ENCODE measurements at places on chromosomes 3 and 15. TPM values are rescaled to one million over a fixed set of nuclear protein-coding genes. Genes with fewer than 3 reads are reported as not detected.

DNA sequence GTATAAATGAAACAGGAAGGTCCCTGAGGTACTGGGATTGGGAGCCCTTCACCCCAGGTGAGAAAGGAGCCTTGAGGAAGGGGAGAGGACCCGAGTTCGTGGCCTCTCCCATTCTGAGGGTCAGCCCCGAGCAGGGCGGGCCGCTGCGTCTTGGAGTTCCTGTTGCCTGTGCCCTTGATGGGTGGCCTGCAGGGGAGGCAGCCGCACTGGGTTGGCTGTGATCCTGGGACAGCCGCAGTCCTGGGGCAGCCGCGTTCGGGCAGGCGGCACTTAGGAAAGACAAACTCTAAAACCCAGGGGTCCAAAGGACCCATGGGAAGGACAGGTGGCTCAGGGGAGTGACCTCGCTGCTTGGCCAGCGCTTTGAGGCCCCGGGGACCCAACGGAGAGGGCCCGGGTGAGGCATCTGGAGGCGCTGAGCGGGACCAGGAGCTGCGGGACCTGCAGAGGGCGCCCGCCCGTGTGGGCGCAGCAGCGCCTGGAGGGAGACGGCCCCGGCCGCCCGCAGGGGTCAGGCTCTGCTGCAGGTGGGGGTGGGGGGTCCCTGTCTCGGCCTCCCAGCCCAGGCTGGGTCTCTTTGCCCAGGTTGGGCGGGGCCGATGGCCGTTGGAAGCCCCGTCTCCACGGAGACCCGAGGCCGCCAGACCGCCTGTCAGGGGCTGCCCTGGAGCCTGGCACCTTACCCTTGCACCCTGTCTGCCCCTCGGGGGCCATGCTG is 65.1 kb downstream of the HMCES start:
- DNase-seq: no peak

GRCh38 chr3:125406070-125406469 is 30.9 kb upstream of the ZNF148 start:
- no peak for DNase-seq

DNA sequence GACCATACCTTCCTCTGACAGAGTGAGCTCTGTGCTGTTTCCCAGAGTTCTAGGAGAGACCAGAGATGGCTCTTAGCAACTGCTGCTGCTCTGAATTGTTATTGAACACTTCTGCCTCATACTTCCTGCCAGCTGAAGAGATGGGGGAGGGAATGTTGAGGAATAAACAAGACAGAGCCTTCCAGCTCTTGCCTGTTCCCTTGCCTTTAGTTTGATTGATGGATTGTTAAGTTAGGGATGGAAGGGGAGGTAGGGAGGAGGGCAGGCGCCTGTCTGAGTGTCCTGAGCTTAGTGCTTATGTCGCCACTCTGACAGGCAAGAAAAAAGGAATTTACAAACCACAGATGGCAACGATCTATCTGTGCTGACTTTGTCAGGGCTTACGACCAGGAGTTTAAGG is 42.8 kb downstream of the ZNF609 start:
- DNase-seq: no peak

DNA sequence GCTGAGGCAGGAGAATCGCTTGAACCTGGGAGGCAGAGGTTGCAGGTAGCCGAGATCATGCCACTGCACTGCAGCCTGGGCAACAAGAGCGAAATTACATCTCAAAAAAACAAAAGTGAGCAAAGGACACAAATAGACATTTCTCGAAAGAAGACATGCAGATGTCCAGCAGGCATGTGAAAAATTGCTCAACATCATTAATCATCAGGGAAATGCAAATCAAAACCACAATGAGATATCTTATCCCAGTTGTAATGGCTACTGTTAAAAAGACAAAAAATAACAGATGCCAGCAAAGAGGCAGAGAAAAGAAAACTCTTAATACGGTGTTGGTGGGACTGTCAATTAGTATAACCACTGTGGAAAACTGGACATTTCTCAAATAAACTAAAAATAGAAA is 20.9 kb downstream of the ASB7 start:
- DNase-seq: no peak

- no peak for DNase-seq
Measured at GRCh38 chr3:142046320-142047020, 102.9 kb downstream of the TFDP2 start.

DNA sequence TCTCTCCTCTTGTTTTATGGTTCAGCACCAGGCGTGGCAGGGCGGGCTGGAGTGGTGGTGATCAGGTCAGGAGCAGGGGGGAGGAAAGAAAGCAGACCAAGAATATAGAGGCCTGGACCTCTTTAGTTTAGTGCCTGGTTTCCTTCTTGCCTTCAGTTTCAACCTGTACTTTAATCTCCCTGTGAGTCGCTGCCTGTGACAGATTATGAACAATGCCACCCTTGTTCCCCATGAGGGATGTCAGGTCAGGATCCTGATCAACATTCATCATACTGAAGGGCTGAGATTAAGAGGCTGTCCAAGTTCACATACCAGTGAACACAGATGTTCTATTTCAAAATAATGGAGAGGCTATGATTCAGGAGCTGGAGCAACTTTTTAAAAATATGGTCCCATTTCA is 11.4 kb downstream of the ENTPD3 start:
- no peak for DNase-seq

DNA sequence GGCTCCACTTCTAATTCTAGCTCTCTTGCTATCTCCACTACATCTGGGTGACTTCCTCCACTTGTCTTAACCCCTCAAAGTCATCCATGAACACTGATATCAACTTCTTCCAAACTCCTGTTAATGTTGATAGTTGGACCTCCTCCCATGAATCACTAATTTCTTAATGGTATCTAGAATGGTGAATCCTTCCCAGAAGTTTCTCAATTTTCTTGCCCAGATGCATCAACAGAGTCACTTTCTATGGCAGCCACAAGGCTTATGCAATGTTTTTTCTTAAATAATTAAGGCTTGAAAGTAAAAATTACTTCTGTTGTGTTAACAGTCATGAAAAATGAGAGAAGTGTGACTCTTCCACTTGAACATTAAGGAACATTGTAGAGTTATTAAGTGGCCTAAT is 164.3 kb downstream of the PCCB start:
- DNase-seq: no peak

DNA sequence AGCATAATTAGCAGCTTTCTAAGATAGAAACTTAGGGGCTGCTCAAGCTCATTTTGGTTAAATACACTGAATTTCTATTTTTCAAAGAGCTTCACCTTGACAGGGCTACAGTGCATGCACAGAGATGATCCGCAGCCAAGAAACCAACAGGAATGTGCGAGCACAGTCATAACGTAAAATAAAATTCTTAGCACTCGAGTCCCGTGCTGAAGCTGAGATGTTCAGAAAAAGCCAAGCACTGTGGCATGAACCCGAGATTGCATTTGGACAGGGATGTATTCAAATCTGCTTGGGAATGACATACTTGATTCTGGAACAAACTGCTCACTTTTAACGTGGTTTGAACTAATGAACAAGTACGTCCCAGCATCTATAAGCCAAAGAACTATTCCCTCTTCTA is 340.3 kb downstream of the FOXP1 start:
- DNase-seq: no peak

DNA sequence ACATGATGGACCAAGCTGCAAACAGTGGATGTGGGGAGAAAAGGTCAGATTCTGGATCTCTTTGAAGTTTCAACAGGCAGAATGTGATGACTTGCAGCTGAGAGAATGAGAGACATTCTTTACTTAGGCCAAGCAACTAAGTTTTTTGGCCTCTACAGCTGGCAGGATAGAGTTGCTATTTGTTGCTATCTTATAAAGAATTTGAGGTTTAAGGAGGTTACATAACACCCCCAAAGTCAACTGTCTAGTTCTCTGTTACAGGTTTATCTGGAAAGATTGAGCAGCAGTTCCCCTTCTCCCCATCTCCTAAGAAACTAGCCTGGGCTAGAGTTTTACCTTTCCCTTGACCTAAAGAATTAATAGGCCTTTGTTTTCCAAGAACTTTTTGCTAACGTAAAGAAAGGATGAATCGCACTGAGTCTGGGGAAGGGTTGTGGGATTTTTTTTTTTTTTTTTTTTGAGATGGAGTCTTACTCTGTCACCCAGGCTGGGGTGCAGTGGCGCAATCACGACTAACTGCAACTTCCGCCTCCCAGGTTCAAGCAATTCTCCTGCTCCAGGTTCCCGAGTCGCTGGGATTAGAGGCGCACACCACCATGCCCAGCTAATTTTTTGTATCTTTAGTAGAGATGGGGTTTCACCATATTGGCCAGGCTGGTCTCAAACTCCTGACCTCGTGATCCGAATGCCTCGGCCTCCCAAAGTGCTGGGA is 26.6 kb upstream of the SLMAP start:
- DNase-seq: no peak

RPP25 gene
- total RNA-seq: not detected

TMEM108 gene
- total RNA-seq: 1.0 TPM

AGBL1 gene
- not detected for total RNA-seq

HIGD2B gene
- total RNA-seq: not detected

CD96 gene
- 3.0 TPM for total RNA-seq

MED12L gene
- total RNA-seq: 1.1 TPM

All from H4 (cell line).